ENCODE measurements at places on chromosomes 6 and 20.

- no peak for DNase-seq
Observed at GRCh38 chr20:20375862-20376261, 8.0 kb downstream of the INSM1 start.

DNA sequence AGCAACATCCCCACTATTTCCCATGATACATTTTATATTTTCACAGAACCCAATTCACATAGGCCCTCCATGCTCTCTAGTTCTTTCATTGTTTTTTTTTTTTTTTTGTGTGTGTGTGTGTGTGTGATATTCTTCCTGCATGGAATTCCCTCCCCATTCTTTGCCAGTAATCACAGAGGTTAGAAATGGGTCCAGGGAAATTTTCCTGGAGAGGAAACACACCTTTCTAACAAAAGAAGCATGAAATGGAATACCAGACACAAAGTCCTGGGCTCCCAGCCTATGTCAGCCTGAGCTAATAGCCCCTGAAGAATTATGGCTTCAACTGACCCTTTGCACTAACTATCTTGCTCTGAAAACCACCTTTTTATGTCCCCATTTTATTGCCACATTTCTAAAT, 194.2 kb upstream of the NT5E start:
- DNase-seq = no peak

DNA sequence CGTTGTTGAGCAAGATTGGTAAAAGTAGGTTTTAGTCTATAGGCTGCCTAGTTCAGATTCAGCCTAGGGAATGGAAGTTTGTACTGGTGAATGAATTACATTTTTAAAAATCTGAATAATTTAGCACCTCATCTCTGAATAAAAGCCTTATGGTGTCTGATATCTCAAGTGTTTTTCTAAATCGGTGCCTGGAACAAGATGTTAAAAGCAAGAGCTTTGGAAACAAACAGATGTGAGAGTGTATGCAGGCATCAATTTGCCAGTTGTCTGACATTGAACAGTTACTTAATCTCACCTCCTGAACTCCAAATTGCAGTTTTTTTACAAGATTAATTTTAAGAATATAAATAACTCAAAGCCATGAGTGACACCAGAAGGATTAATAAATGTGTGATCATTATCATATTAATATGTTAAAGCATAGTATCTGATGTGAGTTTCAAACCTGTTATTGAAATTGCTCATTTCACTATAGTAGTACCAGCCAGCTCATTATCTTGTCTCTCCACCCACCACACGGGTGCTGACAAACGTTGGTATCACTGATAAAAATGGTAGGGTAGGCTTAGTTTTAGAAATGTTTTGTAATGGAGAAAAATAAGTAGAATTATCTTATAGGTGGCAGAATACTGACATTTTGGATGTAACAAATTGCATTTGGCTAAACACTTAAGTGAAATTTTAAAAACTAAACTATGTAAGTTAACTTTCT, 157.3 kb downstream of the FAM83B start:
- DNase-seq = no peak

- DNase-seq = no peak
Observed at GRCh38 chr20:31923388-31924331, 28.2 kb downstream of the PDRG1 start.

DNA sequence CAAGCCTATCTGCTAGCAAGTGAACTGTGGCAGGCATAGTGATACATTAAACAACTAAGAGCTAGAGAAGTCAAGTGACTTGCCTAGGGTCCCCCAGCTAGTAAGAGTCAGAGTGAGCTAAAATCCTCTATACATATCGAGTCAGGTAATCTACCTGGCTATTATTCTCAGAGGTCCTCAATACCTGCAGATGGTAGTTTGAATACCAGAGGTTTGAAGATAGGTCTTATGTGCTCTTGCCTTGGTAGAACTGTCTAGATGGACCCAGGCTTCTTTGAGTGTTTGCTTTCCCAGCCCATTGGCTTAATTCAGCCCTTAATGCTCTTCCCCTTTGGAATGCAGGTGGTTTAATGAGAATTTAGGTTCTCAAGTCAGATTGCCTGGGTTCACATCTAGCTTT, 1.1 kb downstream of the ERGIC3 start:
- no peak for DNase-seq

DNA sequence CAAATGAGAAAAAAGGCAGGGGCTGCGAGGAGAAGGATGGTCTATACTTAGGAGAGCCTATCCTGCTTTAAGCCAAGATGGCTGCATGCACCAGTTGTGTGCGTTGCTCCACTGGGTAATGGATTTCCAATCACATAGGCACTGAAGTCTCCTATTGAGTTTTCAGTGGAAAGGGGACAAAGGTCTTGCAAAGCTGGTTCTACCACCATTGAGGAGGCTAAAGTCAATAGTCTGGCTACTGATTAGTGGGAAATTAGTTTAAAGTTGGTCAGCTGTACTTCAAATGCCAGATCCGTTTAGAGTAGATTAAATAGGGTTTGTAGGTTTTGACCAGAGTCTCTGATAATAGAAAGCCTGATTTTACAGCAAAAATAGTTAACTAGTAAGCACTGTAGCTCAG, 104.9 kb downstream of the SESN1 start:
- DNase-seq = no peak

- no peak for DNase-seq
Observed at GRCh38 chr6:111590209-111590980, 15.3 kb downstream of the TRAF3IP2 start.

GRCh38 chr6:122476131-122476530, 4.5 kb upstream of the SERINC1 start:
- no peak for DNase-seq

DNA sequence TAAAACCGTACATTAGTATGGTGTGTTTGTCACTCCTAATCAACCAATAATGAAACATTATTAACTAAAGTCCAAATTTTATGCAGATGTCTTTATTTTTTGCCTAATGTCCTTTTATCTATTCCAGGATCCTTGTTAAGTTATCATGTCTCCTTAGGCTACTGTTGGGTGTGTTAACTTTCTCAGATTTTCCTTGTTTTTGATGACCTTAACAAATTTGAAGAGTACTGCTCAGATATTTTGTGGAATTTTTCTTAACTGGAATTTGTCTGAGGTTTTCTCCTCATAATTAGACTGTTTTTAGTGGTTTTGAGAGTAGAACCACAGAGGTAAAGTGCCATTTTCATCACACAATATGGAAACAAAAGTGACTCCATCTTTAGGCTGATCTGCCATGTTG, 406.3 kb downstream of the MEI4 start:
- no peak for DNase-seq

- DNase-seq = no peak
Observed at GRCh38 chr6:133835901-133836300, 53.0 kb upstream of the TCF21 start.

DNA sequence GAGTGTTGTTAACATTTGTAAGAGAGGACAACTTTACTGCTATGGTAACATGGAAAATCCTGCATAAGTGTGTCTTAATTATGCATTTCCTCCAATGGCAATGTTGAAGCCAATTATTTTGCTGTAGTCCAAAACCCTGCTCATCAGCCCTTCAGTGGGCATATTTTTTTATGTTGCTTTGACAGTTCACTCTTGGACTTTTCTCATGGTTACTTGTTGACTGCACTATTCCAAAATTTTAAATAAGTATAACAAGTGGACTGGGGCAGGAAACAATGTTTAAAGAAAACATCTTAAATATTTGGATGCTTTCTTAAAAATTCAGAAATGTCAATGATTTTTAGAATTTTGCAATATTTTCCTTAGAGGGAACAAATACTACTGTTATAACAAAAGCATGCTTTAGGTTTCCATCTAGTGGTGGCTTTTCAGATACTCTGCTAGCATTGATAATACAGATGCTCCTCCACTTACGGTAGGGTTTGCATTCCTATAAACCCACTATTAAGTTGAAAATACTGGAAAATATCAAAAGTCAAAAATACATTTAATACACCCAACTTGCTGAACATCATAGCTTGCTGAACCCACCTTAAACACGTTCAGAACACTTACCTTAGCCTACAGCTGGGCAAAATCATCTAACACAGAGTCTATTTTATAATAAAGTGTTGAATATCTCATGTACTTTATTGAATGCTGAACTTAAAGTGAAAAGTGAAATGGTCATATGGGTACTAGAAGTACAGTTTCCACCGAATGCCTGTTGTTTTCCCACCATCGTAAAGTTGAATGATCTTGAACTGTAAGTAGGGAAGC, 86.4 kb downstream of the ADGRG6 start:
- DNase-seq = no peak

- DNase-seq = no peak
Observed at GRCh38 chr6:43967719-43968091, 159.5 kb downstream of the MRPL14 start.

GRCh38 chr20:53736757-53737395, 143.2 kb upstream of the ZNF217 start:
- no peak for DNase-seq

DNA sequence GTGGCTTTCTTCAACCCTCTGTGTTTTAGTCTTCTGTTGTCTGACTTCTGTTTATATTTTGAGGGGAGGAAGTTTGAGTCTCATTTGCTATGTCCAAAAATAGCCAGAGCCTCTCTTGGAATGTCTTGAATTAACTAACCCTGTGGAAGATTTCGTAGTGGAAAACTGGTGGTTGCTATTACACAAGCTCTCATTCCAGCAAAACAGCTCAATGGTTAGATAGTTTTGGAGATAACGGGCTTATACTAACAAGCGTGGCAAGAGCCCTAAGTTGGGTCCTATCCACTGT, 1.6 kb downstream of the CCN2 start:
- DNase-seq = no peak

GRCh38 chr6:165744555-165745228, 81.7 kb upstream of the PDE10A start:
- no peak for DNase-seq

- no peak for DNase-seq
Observed at GRCh38 chr6:144149558-144149893, 791 bp upstream of the STX11 start.

DNA sequence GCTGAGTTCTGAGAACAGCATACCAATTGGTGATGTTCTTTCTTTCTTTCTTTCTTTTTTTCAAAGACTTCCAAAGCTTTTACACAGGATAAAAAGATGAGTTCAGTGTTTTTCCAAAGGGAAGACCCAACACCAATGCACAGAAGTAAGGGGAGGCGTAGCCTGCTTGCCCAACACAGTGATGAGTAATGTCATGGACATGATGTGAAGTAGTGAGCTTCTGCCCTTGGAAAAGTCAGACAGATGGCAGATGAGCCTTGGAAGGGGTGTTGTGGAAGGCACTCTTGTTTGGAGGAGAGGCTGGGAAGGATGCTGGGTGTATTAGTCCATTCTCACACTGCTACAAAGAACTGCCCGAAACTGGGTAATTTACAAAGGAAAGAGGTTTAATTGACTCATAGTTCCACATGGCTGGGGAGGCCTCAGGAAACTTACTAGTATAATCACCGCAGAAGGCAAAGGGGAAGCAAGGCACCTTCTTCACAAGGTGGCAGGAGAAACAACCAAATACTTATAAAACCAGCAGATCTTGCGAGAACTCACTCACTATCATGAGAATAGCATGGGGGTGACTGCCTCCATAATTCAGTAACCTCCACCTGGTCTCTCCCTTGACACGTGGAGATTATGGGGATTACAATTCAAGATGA, 12.6 kb downstream of the LRP11 start:
- DNase-seq = no peak

- no peak for DNase-seq
Observed at GRCh38 chr6:45148711-45149341, 179.3 kb upstream of the RUNX2 start.

DNA sequence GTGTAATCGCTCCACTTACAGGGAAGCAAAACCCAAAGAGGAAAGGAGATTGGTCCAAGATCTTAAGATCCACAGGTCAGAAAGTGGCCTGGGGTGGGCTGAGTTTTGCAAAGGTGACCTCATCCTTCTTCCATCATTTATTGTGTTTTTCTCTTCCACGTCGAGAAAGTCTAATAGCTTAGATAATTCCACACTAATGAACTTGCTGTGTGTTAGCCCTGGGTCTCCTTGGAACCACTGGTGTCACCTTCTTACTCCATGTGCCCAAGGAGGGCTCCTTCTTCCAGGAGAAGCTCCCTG, 1.7 kb downstream of the SLC13A3 start:
- DNase-seq = no peak

DNA sequence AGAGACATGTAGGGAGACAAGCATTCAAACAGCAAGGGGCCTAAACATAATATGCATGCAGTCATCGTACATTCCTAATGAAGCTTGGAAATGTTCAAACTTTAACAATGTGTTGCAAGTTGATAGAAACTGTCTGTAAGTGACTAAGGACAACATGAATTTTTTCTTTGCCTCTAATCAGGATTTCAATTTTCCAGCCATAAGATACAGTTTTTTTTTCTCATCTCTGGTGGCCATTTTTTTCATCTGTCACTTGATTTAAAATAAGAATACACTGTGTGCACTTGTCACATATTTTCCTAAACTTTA, 22.2 kb upstream of the MTRF1L start:
- no peak for DNase-seq

DNA sequence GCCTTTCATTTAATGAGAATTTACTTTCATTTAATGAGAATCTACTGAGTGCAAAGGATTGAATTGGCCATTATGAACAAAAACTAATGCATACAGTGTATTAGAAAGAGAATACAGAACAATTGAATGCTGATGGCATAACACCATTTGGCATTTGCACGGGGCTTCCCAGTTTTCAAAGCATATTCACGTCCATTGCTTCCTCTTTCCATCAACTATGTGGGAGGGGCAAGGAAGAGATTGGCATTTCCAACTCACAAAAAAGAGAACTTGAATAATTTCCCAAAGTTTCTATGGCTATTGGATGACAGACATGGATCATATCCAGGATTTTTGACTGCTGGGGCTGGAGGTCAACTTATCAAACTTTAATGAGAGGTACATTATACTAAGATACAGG, 23.2 kb upstream of the ARG1 start:
- DNase-seq = no peak

GRCh38 chr20:568097-568652, 24.6 kb upstream of the CSNK2A1 start:
- no peak for DNase-seq

- DNase-seq = no peak
Observed at GRCh38 chr20:59765599-59766177, 161.3 kb downstream of the PHACTR3 start.

DNA sequence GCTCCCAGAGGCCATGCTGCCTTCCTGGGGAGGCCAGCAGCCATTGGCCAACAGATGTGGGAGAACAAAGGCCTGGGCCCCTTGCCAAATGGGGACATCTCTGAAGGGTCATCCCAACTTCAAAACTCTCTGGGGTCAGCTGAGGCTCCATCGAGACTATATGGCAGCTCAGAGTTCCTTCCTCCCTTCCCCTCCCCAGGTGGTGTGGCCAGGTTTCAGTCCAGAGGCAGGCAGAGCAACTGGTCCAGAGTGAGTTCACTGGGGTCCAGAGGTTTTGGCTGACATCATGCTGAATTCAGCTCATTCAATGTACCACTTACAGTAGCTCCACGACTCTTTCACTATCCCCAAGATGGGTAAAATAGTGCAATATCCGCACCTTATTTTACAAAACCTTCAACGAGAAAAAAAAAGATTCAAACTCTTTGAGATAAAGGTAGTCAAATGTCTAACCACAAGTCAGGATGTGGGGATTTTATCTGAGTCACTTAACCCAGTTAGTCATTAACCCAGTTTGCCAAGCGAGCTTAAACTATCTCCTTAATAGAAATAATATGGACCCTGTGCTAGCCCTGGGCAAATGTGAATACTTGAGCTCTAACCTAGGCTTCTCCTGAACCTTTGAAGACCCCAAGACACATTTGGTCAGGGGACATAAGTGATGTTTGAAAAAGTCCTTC, 108.4 kb upstream of the PLEKHG1 start:
- DNase-seq = no peak

Data from stimulated activated CD4-positive, alpha-beta T cell treated with anti-CD3 and anti-CD28 coated beads, Interleukin-15, amount 100 ng/mL, for 1 hour (primary cell).